ENCODE measurements at places on chromosomes 6 and 20.

DNA sequence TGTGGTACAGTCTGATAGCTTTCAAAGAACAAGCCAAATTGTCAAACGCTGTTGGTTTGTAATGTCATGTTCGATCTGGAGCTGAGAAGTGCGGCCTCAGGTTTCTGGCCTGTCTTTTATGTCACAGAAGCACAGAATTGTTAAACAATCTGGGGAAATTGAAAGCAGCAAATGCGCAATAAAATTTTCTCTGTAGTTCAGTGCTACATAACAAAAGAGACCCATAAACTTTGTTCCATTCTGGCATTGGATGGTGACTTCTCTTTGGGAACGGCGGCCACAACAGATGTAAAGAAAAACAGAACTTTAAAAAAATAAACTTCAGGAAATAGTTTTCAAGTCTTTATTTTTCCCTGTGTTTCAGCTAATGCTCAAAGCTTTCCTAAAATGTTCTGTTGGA lies 106.9 kb downstream of the PRL start:
- no peak for DNase-seq

DNA sequence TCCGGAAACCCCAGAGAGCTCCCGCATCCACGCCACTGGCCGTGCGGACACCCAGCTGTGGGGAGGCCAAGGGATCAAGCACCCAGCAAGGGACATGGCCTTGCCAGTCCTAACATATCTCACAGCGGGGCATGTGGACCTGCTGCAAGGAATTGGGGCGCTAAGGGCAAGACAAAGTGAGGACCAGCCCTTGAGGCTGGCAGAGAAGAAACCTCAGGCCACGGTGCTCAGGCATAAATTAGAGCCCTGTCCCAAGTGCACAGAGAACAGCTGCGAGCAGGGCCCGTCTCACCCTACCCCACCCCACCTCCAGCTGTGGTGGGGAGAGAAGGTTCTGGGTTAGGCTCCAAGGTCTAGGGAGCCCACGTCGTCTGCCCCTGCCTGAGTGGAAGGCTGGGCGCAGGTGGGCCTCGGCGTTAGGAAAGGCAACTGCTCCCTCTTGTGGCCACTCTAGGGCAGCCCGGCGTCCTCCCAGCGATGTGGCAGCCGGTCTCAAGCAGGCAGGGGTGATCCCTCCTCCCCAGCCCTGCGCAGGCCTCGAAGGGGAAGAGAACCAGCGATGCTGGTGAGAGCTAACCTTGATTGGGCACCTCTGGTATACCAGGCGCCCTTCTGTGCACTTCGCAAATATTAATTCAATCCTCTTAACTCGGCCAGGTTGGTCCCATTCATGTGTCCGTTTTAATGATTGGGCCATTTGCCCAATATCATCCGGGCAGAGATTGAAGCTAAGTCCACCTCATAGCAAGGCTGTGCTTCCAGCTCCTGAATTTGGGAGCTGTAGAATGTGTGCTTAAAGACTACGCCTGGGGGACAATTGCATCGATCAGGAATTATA lies 235.8 kb downstream of the NFATC2 start:
- DNase-seq = peak; percentile 49

DNA sequence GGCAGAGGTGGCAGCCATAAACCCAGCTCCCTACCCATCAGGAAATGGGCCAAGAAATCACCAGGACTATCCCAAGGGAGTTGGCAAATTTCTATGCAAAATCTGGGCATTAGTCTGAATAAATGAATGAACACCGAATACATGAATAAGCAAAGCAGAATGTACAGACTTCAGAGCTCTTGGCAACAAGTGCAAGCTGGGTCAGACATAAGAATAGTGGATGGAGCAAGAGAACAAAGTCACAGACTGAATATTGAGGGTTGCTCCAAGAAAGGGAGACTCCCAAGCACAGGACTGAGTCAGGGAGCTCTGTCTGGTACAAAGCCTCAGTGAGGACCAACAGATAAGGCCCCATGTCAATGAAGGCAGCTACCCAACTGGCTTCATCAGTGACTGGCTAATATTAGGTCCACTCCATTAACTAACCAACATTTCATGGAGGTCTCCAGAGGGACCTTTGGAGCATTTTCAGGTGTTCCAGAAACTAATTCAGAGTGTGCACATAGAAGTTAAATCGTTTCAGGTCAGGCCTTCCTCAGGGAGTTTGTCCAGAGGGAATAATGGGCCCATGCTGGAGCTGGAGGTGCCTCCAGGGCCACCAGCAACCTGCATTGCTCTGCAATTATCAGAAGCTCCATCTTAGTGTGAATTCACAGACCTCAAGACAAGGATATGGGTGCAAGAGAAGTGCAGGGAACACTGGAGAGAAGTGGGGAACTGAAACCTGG lies 191.5 kb upstream of the RALGAPA2 start:
- DNase-seq = no peak

DNA sequence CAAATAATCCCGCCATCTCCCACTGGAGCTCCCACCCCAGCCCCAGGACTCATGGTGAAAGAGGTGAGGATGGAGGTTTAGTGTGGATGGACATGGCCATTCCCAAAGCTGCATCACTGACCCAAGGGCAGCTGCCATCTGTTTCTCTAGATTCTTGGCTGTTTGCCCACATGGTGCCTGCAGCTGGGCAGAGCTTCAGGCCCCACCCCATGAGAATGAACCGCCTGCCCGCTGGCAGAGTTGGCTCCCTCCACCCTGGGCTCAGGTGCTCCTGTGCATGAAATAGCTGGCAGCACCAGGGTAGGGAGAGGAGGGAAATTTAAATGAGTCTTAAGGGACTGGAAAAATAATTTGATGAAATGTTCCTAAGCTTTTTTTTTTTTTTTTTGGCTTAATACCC lies 17.4 kb downstream of the SCML4 start:
- DNase-seq = no peak

GRCh38 chr6:37289931-37290330 lies 32.0 kb upstream of the TMEM217 start:
- no peak for DNase-seq

GRCh38 chr20:45088247-45088646 lies 12.7 kb downstream of the KCNS1 start:
- no peak for DNase-seq

DNA sequence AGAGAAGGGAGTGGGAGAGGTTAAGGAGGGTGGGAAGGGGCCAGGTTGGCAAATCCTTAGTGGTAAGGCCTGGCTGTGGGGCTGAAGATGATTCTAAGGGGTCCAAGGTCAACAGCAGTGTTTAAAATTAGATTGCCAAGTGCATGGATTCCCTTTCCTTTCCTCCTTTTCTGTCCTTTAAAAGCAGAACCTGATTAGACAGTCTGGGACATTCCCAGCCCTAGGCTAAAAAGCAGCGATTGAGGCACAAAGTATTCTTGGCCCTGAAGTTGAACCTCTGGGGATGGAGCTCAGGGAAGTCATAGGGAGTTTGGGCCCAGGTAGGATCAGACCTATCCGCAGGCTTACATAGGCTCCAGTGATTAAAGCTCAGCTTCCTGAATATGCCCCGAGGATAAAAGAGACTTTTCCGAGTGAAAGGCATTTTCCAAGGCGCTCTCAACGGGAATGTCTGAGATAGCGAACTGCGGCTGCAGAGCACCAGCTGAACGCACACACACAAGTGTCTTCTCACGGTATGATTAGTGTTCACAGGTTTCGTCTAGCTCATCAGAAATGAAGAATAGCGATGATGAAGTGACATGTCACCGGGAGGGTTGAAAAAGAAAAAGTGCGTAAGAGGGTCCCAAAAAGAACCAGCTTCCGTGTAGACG lies 787 bp upstream of the CARMIL1 start:
- DNase-seq = no peak

GRCh38 chr6:156250593-156250992 lies 526.6 kb upstream of the ARID1B start:
- no peak for DNase-seq

GRCh38 chr20:15333170-15333569 lies 995.8 kb upstream of the FLRT3 start:
- no peak for DNase-seq

- DNase-seq = no peak
Measured at GRCh38 chr6:89745096-89745495, 74.5 kb downstream of the MDN1 start.

DNA sequence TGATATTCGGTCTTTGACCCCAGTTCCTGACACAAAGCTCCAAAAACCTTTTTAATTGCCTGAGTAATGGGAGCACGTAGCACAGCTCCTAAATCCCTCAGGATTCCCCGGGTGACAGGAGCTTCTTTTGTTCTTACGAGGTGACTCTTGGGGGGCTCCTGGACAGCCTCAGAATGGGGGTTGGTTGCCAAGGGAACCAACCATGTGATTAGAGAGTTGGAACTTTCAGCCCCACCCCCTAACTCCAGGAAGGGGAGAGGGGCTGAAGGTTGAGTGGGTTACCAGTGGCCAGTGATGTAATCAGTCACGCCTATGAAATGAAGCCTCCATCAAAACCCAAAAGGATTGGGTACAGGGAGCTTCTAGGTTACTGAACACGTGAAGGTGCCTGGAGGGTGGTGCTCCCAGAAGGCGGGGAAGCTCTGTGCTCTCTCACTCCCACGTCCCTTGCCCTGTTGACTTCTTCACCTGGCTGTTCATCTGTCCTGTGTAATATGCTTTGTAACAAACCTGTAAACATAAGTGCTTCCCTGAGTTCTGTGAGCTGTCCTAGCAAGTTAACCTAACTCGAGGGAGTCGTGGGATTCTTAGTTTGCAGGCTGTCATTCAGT lies 89.5 kb downstream of the CHMP4B start:
- no peak for DNase-seq

DNA sequence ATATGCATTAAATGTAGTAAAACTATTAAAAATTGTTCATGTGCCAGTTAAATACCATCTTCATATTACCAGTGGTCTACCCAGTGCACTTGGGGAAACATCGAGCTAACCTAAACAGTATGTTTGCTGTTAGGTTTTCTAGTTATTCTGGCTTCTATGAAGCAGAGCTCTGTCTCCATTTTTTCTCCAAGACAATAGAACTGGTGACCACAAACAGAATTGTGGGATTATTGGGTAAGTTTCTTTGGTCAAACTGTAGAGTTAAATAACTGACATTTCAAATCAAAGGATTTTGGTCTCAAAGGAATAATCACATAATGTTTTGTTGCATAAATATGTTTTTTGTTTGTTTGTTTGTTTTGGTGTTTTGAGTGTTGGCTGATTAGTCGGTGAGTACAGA lies 40.5 kb upstream of the EDN3 start:
- DNase-seq = no peak

DNA sequence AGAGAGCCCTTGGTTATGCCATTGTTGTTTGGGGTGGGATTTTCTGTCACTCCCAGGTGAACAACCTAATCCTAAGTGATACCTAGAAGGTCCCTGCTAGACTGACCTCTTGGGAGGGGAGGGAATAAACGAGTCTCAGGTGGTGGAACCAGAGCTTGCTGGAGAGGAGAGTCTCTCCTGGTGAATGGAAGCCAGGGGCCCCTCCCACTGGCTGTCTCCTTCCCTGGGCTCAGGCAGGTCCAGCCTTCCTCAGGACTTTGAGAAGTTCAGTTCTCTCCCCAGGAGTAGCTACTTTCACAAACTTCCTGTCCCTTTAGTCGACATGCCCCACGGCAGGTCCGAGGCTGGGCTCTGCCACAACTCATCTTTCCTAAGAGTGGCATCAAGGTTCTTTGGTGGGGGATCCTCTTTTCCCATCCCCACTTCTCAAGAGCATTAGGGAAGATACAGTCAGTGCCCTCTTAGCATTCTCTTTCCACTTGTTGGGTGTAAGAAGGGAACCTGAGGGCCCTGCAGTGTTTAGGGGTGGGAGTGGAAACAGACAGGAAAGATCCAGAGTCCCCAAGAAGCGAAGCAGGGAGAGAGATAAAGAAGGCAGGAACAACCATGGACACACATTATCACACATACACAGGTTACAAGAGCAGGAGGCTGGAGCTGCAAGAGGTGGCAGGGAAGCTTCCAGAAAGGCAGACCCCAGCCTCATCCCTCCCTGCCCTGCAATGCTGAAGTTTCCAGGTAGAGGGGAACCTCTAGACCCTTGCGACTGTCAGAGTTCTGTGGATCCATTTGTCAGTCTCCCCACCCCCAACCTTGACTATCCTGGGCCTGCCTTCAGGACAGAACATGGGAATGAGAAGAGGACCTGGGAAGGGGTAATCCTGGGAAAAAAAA lies 900 bp upstream of the GLP1R start:
- no peak for DNase-seq

DNA sequence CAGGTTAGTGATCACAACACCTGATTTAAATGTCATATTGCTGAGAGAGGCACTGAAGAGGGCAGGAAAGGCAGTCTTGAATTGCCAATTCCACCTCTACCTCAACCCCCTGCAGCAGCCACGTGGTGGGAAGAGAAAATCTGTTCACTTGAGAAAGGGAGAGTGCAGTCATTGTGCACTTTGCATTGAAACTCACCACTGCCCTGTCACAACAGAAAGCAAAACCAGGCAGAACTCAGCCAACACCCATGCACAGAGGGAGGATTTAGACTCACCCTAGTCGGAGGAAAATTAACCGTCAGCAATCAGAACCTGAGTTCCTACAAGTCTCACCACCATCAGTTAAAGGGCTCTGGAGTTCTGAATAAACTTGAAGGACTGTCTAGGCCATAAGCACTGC lies 1040.2 kb downstream of the HACE1 start:
- no peak for DNase-seq

DNA sequence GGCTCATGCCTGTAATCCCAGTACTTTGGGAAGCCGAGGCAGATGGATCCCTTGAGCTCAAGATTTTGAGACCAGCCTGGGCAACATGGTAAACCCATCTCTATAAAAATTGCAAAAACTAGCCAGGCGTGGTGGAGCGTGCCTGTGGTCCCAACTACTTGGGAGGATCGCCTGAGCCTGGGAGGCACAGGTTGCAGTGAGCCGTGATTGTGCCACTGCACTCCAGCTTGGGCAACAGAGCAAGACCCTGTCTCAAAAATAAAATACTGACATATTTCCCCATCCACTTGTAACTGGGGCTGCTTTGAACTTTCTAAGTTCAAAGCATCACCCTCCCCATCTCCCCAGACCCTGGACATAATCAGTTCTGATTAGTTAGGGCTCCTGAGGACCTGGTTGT lies 7.2 kb upstream of the MMP9 start:
- no peak for DNase-seq

DNA sequence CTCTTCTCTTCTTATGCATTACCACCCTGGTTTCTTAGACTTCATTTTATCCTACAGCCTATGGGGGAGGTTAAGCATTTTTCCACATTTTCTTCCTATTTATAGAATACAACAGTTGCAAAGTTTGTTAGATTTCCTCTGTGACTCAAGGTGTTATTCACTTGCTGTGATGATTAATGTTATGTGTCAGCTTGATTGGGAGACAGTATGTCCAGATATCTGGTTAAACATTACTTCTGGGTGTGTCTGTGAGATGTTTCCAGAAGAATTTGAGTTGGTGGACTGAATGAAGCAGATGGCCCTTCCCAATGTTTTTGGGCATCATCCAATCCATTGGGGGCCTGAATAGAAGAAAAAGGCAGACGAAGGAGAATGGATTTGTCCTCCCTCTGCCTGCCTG lies 131.3 kb downstream of the C6orf118 start:
- DNase-seq = no peak

Data from NCI-H1694 (cell line).